Activated T-cell treated with anti-CD3 and anti-CD28 coated beads for 1 hour (primary cell): ENCODE measurements at places on chromosomes 16 and 17.
A peak's percentile ranks its signal among the peaks of the same experiment; 100 is the strongest.

- DNase-seq = no peak
These were observed 6.2 kb downstream of the NTAN1 start for GRCh38 chr16:15049581-15050180.

GRCh38 chr17:47663912-47664623 lies 14.3 kb downstream of the KPNB1 start:
- peak; percentile 43 for DNase-seq

GRCh38 chr17:76511668-76512365 lies 10.6 kb upstream of the RHBDF2 start:
- no peak for DNase-seq

- no peak for DNase-seq
These were observed 143.3 kb downstream of the PARN start for GRCh38 chr16:14486520-14487303.

- DNase-seq = no peak
These were observed 95.1 kb downstream of the METRNL start for GRCh38 chr17:83174362-83175118.
